ENCODE measurements at places on chromosomes 6 and 20.

GRCh38 chr6:134674562-134674961 lies 275.3 kb downstream of the ALDH8A1 start:
- peak; percentile 86 for DNase-seq

DNA sequence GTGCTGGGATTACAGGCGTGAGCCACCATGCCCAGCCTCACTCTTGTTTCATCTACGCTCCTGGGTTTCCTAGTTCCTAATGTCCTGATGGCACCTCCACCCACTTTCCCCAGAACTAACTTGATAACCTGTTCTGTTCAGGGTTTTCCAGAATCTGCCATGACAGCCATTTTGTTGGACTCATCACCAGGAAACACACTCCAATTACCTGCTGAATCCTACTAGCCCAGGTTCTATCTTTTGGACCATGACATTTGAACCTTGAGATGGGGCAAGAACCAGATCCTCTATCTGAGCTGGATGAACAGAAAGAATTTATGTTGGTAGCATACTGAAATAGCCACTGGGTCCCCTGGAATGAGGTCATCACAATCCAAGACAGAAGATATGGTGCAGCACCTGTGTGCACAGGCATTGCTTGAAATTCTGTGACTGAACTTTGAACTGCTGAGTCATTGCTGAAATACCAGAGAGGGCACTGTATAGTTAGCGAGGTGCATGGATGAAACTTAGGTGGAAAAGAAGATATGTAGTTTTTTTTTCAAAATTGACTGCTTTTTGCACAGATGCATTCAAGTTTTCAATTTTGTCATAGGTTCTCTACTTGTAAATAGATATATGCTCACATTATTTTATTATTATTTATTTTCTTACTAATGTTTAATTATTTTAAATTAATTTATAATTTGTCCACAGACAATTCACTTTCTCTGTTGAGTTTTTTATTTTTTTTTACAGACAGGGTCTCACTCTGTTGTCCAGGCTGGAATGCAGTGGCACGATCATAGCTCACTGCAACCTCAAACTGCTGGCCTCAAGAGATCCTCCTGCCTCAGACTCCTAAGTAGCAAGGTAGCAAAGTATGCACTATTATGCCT lies 42.8 kb upstream of the TASP1 start:
- DNase-seq: peak; percentile 38

- DNase-seq: no peak
Observed at GRCh38 chr20:25398376-25399036, 7.9 kb upstream of the ABHD12 start.

GRCh38 chr6:79373246-79373645 lies 138.8 kb upstream of the HMGN3 start:
- no peak for DNase-seq

- peak; percentile 45 for DNase-seq
Observed at GRCh38 chr6:72132851-72133250, 246.5 kb downstream of the RIMS1 start.

DNA sequence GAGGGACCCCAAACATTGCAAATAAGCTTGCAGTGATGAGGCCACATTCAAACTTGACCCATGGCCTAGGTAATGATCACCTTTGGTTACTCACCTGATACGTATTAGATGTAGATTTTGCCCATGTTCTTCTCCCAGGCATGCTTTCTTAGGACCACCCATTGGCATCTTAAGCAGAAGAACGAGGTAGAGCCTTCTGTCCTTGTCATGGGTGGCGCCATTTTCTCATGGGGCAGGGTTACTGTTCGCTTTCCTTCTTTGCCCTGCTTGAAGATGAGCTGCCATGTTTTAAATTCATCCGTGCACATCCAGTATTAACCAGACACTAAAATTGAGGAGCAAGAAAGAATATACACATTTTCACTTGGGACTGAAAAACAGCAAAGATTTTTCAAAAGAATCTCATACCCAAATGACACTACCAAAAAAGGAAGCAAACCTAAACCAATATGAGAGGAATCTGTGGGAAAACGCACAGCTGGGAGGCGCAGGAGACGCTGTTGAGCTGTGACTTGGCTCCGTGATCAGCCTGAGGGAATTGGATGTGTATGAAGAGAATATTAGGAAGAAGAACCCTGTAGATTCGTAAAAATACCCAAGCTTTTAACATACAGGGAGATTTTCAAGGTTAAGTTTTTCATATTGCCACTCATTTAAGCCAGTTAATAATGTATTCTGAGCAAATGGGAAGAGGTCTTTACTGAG lies 36.6 kb downstream of the GMPR start:
- no peak for DNase-seq

- DNase-seq: peak; percentile 98
Observed at GRCh38 chr6:14270925-14271788, 153.6 kb downstream of the CD83 start.

GRCh38 chr6:22444330-22444729 lies 125.0 kb upstream of the HDGFL1 start:
- no peak for DNase-seq

DNA sequence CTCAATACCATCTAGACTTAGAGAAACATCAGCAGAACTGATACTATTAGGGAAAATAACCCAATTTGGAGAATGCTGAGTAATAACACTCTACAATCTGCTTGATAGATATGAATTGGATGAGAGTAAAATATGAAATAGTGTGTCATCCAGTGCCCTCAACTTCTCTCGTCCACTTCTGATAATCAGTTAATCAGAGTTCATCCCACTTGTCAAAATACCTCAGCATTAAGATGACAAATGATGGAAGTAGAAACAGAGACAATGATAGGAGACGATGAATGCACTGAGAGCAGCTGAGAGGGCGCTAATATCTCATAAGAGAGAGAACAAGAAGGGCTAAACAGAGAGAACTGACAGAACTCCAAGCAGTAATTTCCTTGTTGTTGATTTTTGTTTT lies 699.6 kb downstream of the EPHA7 start:
- no peak for DNase-seq

DNA sequence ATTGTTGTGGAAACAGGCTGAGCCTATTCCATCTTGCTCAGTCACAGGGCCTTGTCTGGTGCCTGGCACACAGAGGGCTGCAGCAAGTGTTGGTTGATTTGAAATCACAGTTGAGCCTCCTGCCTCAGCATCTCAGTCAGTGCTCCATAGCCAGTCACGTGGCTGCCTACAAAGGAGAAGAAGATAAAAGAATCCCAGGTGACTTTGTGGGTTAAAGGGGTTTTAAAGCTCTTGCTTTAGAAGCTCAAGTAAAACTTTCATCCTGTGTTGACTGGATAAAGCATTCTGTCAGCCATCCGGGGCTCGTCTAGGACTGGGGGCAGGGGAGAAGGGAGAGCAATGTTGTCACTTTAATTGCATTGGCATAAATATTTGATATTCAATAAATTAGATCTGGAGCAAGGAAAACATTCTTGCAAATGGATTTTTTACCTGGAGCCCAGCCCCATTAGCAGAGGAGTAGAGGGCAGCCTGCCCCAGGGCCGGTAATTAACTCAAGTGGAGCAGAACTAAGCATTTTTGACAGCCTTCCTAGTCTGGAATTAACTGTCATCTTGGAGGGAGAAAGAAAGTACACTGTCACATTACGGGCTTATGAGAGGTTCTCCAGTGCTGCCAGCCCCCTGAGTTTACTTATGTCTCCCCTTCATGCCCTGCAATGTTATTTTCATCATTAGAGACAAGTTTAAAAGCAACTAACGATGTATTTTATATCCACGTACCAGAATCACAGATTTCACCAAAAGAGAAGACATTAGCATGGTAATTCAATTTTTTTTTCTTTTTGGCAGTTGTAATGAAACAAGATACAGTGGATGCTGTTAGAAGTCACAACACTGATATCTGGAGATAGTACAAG lies 71.7 kb upstream of the GTSF1L start:
- peak; percentile 21 for DNase-seq

DNA sequence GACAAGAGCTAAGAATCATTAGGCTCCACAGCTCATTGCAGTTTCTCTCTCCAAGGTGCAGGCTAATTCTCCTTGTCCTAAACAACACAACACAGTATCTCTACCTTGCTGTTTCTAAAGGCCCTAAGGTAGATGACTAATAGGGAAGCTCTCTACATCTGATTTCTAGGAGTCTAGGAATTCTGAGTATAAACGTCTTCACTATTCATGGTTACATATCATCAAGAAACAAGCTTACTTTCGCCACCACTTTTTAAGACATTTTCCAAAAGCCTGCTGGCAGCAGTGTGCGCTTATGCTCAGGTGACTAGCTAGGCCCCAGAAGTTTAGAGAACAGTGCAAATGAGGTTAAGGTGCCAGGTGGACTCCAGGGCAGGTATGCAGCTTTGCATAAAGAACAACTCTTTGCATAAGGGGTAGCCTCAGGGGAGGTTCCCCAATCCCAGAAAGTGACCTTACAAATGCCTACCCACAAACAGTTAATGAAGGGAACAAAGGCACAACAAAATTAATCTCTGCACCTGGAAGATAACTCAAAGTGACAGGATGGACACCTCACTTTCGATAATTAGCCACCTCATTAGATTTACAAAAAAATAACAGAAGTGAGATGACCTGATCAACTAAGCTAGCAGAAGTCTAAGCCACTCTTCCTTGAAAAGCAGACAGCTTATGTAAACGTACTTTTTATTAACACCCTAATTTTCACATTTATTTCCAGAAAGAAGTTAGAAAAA lies 20.1 kb downstream of the B4GALT5 start:
- DNase-seq: peak; percentile 58

- DNase-seq: no peak
Observed at GRCh38 chr6:15269011-15269410, 23.1 kb downstream of the JARID2 start.

DNA sequence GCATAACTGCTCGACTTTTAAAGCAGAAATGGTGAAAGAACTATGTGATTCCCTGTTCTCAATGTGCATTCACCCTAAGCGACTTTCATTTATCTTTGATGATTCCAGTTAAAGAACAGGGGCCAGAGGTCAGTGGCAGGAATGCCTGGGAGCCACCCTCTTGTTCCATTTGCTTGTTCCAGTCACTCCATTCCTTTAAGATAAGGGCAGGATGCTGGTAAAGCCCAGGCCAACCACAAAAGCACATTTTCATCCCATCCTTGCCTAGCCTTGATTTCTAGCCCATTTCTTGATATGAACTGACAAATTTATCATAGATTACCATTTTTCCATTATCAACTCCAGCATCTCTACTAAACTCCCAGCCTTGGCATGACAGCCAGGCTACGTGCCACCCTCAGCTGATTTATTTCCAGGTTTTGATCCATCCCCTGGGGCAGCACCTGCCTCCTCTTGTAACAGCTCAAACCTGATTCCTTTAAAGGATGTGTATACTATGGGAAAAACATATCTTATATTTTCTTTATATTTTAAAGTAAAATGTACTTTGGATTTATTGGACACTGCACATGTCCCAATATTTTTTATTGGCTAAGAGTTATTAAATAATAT lies 19.2 kb downstream of the HMGN3 start:
- DNase-seq: peak; percentile 17

GRCh38 chr6:105051941-105052471 lies 95.1 kb downstream of the LIN28B start:
- no peak for DNase-seq

DNA sequence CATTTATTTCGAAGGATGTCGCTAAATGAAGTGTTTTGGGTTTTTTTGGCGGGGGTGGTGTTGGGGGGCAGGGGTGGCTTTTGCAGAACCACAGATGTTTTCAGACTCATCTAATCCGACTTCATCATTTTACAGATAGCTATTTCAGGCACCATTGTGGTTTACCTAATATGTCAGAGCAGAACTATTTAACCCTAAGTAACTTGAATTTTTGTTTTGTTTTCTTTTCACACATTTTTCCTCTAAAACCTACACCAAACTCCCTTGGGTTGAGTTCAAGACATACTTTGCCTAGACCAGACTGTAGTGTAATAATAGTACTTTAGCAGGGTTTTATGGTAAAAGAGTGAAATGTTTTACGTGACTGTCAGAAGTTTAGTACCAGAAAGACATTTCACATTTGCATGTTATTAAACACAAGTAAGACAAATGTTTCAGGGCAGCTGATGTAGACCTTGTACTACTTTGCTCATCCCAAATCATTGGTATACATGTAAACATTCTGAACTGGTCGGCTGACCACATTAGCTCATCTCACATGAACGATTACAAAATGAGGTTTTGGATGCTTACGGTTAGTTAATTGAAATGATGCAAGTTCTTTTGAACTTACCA lies 37.7 kb downstream of the MAP3K4 start:
- DNase-seq: peak; percentile 74

DNA sequence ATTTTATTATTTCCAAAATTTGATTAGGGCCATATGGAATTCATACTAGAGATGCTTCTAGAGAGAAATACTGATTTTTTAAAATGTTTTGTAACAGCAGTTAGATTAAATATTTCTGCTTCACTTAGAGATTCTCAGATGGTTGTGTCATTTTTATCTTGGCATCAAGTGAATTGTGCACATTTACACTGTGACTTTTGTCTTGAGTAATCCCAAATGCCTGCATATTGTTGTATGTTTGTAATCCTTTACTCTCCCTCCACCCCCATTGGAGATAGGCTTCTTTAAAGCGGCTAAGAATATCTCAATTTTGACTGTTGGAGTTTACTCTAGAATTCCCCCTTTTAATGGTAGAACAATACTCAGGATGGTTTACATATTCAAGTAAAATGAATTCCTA lies 19.0 kb downstream of the STX16 start:
- DNase-seq: no peak

DNA sequence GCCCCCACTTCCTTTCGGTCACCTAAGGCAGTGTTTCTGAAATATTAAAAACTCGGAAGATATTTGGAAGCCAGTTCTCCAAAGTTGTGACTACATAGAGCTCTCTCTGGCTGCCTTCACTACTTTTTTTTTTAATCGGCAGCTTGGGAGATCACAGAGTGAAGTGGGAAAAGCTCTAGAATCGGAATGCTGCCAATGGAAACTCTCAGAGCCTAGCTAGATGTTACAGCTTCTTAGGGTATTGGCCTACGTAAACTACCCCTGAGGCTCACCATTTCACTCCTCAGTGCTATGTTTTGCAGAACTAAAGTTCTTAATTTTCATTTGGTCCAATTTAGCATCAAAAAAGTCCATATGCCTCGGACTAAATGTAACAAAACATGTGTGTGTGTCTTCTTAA lies 14.5 kb downstream of the SERPINB1 start:
- DNase-seq: no peak

DNA sequence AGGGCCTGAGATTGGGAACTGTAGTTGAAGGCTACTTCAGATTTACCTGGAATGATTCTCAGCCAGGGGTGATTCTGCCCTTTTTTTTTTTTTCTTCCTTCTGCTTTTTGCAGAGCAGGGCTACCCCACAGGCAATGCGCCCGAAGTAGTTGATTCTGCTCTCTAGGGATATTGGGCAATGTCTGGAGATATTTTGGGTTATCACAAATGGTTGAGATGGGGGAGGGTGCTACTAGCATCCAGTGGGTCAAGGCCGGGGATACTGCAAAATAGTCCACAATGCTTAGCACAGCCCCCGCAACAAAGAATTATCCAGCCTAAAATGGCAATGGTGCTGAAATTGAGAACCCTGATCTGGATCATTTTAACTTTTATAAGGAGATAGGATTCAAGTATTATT lies 71.2 kb upstream of the ZMYND8 start:
- no peak for DNase-seq

GRCh38 chr6:169782966-169783365 lies 31.5 kb downstream of the ERMARD start:
- DNase-seq: no peak

Data from renal cortical epithelial cell (primary cell).